Left renal pelvis (tissue), 4 donors: ENCODE measurements at places on chromosomes 2 and 18. TPM values are rescaled to one million over a fixed set of nuclear protein-coding genes. Genes with fewer than 3 reads are reported as not detected.

The SH3BP4 gene
- 40.5 TPM for polyA plus RNA-seq

- DNase-seq, result no peak
Observed at GRCh38 chr2:66604326-66604725, 169.4 kb downstream of the MEIS1 start.

- no peak for DNase-seq
Observed at GRCh38 chr2:207315131-207315530, 149.4 kb upstream of the KLF7 start.

The CHRND gene
- polyA plus RNA-seq, result 0.52 TPM

The SERPINB13 gene
- not detected for polyA plus RNA-seq

DNA sequence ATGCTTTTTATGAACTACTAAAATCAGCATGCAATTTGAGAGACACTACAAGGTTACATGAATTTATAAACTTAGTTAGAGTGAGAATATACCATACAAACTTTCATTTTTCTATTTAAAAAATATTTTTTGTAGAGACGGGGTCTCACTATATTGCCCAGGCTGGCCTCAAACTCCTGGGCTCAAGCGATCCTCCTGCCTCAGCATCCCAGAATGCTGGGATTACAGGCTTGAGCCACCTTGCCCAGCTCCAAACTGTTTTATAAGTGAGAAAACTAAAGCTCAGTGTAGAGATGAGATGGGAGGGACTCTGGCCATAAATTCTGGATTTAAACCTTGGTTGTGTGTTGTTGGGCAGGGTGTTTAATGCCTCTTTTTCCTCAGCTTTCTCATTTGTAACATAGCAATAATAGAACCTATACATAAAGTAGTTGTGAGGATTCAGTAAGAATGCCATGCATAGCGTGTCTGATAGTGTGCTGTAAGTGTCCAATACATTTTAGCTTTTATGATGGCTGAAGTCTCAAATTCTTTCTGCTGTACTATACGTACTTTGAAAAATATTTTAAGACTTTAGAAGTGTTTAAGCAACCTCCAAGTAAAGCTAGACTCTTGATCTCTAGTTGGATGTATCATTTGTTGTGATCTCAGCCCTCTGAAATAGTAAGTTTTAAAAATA is 9.7 kb downstream of the CAB39 start:
- no peak for DNase-seq

The CELF4 gene
- polyA plus RNA-seq, result 2.3 TPM

The SH2D6 gene
- polyA plus RNA-seq, result 1.5 TPM

DNA sequence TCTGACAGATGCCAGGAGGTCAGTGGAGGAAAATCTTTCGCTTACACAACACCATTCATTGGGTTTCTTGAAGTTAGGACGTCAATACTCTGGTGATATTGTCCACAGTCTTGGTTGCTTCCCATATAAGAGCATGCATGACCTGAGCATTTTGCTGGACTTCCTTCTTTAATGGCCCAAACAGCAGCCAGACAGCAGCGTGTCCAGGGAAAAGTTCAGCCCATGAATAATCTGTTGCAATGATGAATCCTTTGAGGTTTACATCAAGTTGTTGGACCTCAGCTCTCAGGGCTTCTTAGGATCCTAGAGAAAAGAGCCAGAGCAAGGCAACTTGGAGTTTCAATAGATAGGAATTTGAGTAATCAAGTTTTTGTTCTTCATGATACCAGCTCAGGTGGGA is 155.6 kb upstream of the MGAT5 start:
- DNase-seq, result no peak

The IL1RL1 gene
- polyA plus RNA-seq, result 0.53 TPM

The SPHKAP gene
- polyA plus RNA-seq, result 1.9 TPM

- peak; percentile 47 for DNase-seq
Observed at GRCh38 chr18:8389391-8390340, 219.6 kb upstream of the RAB12 start.

The CNDP1 gene
- 0.76 TPM for polyA plus RNA-seq

The NEURL3 gene
- polyA plus RNA-seq, result 9.0 TPM

- DNase-seq, result no peak
Observed at GRCh38 chr2:8659735-8660492, 21.9 kb upstream of the ID2 start.

DNA sequence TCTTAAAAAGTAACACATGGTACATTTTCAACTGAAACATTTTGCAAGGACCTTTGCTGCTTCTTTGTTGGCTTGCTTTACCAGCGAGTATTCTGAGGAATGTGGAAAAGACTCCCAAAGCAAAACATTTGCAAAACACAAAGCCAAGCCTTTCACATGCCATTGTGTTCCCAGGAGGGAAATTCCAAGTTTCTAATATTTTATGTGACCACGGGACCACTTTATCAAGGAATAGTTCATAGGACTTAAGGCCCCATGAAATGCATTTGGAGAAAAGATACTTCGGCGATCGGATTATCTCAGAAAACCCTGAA is 26.2 kb downstream of the CYP27C1 start:
- DNase-seq, result no peak

- DNase-seq, result no peak
Observed at GRCh38 chr2:44188696-44189095, 20.0 kb downstream of the PPM1B start.

DNA sequence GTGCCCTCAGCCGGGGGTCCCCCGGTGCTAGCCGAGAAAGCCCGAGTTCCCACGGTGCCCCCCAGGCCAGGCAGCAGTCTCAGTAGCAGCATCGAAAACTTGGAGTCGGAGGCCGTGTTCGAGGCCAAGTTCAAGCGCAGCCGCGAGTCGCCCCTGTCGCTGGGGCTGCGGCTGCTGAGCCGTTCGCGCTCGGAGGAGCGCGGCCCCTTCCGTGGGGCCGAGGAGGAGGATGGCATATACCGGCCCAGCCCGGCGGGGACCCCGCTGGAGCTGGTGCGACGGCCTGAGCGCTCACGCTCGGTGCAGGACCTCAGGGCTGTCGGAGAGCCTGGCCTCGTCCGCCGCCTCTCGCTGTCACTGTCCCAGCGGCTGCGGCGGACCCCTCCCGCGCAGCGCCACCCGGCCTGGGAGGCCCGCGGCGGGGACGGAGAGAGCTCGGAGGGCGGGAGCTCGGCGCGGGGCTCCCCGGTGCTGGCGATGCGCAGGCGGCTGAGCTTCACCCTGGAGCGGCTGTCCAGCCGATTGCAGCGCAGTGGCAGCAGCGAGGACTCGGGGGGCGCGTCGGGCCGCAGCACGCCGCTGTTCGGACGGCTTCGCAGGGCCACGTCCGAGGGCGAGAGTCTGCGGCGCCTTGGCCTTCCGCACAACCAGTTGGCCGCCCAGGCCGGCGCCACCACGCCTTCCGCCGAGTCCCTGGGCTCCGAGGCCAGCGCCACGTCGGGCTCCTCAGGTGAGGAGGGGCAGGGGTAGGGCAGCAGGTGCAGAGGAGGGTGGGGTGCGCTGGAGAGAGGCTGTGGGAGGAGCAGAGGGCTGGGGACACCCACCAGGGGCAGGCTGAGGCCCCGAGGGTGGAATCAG is 14.1 kb upstream of the GMPPA start:
- DNase-seq, result no peak

The MC4R gene
- 0.27 TPM for polyA plus RNA-seq

DNA sequence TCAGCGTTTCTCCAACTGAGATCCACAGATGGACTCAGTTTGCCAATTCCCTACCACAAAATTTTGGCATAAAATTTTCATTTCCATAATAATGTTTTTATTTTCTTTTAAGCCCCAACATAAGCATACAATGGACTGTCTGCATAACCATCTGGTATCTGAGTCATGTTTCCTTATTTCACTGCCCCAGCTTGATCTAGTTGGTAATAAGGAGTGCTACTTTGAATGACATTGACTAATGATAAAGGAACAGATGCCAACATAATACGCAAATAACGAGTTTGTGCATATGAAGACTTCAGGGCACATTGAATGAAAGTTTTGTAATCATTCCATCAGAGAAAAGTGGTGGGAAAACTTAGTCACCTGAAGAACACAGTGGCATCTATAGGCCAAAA is 8.8 kb upstream of the MBD2 start:
- no peak for DNase-seq

GRCh38 chr2:108910541-108911396 is 78.3 kb downstream of the EDAR start:
- no peak for DNase-seq

DNA sequence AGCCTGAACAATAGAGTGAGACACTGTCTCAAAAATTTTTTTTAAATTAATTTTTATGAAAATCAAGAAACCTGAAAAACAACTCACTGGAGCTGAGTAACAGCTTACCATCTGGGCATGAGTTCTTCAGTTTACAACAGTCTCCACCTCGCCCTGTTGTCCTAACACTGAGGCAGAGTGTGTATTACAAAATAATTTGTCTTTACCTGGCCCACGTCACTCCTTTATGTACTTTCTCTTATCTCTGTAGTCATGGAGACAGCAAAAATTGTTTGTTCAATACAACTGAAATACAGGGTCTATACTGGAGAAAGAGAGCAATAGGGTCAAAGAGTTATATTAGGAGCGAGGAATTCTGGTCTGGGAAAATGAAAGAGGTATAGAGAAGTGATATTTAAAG is 48.1 kb downstream of the CYTIP start:
- no peak for DNase-seq

The AQP12B gene
- polyA plus RNA-seq, result 0.29 TPM

DNA sequence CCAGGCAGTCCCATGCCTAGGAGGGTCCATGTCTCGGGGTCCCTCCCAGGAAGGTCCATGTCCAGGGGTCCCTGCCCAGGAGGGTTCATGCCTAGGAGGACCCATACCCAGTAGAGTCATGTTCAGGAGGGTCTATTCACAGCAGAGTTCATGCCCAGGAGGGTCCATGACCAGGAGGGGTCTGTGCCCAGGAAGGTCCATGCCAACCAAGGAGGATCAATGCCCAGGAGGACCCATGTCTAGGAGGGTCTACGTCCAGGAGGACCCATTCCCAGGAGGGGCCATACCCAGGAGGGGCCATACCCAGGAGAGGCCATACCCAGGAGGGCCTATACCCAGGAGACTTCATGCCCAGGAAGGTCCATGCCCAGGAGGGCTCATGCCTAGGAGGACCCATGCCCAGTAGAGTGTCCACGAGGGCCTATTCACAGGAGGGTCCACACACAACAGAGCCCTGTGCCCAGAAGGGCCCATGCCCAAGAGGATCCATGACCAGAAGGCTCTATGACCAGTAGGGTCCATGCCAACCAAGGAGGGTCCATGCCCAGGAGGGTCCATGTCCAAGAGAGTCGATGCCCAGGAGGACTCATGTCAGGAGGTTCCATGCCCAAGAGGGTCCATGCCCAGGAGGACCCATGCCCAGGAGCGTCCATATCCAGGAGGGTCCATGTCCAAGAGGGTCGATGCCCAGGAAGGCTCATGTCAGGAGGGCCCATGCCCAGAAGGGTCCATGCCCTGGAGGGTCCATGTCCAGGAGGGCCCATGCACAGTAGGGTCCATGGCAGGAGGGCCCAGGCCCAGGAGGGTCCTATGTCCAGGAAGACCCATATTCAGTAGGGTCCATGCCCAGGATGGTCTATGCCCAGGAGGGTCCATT is 10.1 kb downstream of the GPR35 start:
- no peak for DNase-seq

GRCh38 chr2:229622495-229623355 is 91.6 kb downstream of the DNER start:
- no peak for DNase-seq

The C1GALT1C1L gene
- 4.9 TPM for polyA plus RNA-seq

DNA sequence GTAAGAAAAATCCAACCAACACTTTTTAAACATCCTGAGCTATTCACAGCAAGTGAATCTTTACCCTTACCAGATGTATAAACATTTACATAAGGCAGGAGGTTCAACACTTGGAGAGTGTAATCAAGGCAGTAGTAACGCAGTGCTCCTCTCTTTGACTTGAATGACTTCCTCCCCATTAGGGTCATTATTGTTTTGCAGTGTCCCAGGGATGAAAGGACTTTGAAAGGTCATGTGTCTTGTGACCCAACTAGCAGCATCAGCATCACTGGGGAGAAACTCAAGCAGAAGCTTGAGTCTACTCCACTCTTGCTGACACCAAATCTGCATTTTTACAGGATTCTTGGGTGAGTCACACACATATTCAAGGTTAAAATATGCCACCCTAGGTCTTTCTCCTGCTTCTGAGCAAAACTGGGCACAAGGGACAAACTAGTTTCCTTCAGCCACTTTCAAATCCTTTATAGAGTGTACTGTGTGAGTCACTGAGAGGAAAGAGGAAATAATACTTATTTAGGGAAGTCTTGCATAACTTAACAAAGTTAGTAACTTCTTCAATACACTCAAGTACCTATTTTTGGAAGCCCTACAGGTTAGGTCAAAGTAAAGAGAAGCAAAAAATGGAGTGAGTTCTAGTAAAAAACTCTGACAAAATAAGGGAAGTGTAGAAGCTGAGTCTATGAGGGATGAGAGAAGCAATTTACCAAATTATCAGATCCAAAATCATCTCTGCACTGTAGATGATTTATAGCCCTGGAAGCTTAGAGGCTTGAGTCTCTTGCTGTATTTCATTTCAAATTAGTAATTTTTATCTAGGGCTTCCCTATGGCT is 51.0 kb upstream of the EML4 start:
- no peak for DNase-seq

The CAB39 gene
- 52.1 TPM for polyA plus RNA-seq

The GNAL gene
- polyA plus RNA-seq, result 5.1 TPM

The SULT1C4 gene
- 44.6 TPM for polyA plus RNA-seq

The RBKS gene
- 2.0 TPM for polyA plus RNA-seq

The G6PC2 gene
- not detected for polyA plus RNA-seq

- DNase-seq, result no peak
Observed at GRCh38 chr2:29129586-29130281, 14.5 kb downstream of the CLIP4 start.

The HOXD11 gene
- polyA plus RNA-seq, result 70.5 TPM

- DNase-seq, result no peak
Observed at GRCh38 chr2:133571249-133571648, 3.0 kb upstream of the NCKAP5 start.

The UNC80 gene
- polyA plus RNA-seq, result 1.4 TPM

The HTR2B gene
- 29.8 TPM for polyA plus RNA-seq

The ACP1 gene
- polyA plus RNA-seq, result 108 TPM

The MALL gene
- 10.4 TPM for polyA plus RNA-seq

The RFTN2 gene
- 28.7 TPM for polyA plus RNA-seq

The C2orf80 gene
- polyA plus RNA-seq, result 0.46 TPM

GRCh38 chr2:27596627-27597026 is 13.8 kb downstream of the ZNF512 start:
- DNase-seq, result no peak
